ENCODE measurements at places on chromosomes 3 and 15. TPM values are rescaled to one million over a fixed set of nuclear protein-coding genes. Genes with fewer than 3 reads are reported as not detected.

Gene ASB14
- total RNA-seq: not detected

Gene CLDN11
- 0.26 TPM for total RNA-seq

Gene GREM1
- not detected for total RNA-seq

Gene RASGRP1
- 67.9 TPM for total RNA-seq

Gene RPP14
- 24.5 TPM for total RNA-seq

Gene ZNF660
- total RNA-seq: 0.35 TPM

Gene RTP3
- not detected for total RNA-seq

Gene PIGZ
- 0.49 TPM for total RNA-seq

Gene OR5H6
- total RNA-seq: not detected

Gene ITPKA
- total RNA-seq: 0.53 TPM

Gene ALDH1A2
- total RNA-seq: not detected

Gene VEPH1
- total RNA-seq: not detected

Gene SCAMP5
- total RNA-seq: 0.74 TPM

Gene CLDN16
- total RNA-seq: not detected

Gene NEDD4
- 9.7 TPM for total RNA-seq

Gene GHSR
- total RNA-seq: not detected

Gene CD96
- total RNA-seq: 69.1 TPM

Gene NR2F2
- total RNA-seq: not detected

Gene GNAI2
- total RNA-seq: 265 TPM

Gene TM6SF1
- 0.78 TPM for total RNA-seq

- DNase-seq: no peak
These were observed 336.4 kb upstream of the GRM7 start for GRCh38 chr3:6524479-6524878.

DNA sequence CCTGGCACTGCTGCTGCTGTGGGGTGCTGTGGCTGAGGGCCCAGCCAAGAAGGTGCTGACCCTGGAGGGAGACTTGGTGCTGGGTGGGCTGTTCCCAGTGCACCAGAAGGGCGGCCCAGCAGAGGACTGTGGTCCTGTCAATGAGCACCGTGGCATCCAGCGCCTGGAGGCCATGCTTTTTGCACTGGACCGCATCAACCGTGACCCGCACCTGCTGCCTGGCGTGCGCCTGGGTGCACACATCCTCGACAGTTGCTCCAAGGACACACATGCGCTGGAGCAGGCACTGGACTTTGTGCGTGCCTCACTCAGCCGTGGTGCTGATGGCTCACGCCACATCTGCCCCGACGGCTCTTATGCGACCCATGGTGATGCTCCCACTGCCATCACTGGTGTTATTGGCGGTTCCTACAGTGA is 2.1 kb downstream of the GRM2 start:
- no peak for DNase-seq

DNA sequence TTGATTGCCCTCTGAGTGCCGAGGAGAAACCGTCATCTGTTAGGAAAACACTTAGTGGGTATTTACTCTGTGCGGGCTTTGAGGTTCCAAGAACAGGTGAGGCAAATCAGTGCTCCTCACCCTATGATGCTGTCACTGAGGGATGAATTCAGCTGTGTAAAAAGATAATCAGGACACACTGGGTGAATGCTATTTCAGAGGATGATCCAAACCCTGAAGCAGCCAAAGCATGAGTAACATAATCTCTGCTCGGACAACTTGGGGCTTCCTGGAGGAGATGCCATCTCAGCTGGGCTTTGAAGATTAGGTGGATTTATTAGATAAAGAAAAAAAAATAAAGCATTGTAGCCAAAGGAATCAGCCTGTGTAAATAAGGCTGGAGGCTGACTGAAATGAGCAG is 10.5 kb upstream of the GADL1 start:
- DNase-seq: no peak

GRCh38 chr15:93941697-93942096 is 289.7 kb upstream of the MCTP2 start:
- no peak for DNase-seq

DNA sequence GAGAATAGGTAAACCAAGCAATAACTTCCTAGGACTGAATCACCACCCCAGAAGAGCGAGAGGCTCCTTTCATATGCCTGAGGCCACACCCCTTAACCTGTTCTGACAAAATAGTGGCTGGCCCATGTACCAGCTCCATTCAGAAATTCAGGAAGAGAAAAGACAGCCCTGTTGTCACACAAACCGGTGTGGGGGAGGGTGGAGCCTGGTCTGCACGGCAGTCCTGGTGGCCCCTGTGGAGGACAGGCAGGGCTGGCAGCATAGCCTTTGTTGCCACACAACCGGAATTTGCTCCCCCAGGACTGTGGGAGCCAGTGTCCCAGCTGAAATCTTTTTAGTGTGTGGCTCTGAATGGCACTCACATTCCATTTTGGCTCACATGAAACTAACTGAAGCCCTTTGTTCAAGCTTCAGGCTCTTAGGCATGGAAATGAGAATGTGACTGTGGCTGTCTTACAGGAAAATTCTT is 23.8 kb downstream of the RLBP1 start:
- DNase-seq: no peak

DNA sequence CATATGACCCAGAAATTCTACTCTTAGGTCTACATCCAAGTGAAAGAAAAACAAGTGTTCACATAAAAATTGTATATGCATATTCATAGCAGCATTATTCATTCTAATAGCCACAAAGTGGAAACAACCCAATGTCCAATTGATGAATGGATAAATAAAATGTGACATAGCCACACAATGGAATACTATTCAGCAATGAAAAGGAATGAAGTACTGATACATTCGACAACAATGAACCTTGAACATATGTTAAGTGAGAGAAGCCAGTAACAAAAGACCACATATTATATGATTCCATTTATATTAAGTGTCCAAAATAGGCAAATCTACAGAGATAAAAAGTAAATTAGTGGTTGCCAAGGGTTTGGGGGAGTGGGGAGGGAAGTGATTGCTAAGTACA is 70.2 kb upstream of the ACTC1 start:
- no peak for DNase-seq

GRCh38 chr3:190261740-190262139 is 60.5 kb downstream of the CLDN1 start:
- DNase-seq: no peak

DNA sequence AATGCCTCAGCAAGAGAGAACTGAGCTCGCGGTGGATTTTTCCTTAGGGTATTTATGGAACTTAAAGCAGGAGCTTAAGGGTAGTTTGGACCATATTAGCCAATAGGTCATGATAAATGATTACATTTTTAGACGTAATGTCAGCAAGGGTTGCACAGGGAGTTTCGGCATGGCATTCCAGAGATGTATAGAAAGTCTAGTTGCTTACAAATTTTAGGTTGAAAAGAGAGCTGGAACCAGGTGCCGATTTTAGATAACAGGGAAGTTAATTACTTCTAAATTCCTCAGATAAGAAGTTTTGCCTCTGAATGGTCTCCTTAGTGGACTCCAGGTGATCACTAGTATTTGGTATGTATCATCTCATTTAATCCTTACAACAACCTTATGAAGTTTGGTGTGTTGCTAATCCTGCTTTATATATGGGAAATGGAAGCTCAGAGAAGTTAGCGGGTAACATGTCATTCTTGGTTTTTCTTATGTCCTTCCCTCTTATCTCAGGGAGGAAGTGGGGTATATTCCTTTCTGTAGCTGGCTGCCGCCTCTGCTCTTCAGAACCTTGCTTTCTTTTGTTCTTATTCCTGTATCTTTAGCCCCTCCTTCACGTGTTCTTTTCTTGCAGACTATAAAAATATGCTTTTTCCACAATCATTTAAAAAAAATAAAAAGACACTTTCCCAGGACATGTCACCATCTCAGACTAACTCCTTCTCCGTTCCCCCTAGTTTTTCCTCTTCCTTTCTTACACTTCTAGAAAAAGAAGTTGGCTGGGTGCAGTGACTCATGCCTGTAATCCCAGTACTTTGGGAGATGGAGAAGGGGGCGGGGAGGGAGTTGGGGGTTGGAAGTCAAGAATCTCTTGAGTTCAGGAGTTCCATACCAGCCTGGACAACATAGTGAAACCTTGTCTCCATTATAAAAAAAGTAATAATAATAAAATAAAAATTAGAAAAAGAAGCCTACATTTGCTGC is 25.7 kb downstream of the IQGAP1 start:
- no peak for DNase-seq

- DNase-seq: no peak
These were observed 252.3 kb upstream of the CHRM5 start for GRCh38 chr15:33716025-33716424.

- no peak for DNase-seq
These were observed 246.4 kb downstream of the ALCAM start for GRCh38 chr3:105613120-105613519.

DNA sequence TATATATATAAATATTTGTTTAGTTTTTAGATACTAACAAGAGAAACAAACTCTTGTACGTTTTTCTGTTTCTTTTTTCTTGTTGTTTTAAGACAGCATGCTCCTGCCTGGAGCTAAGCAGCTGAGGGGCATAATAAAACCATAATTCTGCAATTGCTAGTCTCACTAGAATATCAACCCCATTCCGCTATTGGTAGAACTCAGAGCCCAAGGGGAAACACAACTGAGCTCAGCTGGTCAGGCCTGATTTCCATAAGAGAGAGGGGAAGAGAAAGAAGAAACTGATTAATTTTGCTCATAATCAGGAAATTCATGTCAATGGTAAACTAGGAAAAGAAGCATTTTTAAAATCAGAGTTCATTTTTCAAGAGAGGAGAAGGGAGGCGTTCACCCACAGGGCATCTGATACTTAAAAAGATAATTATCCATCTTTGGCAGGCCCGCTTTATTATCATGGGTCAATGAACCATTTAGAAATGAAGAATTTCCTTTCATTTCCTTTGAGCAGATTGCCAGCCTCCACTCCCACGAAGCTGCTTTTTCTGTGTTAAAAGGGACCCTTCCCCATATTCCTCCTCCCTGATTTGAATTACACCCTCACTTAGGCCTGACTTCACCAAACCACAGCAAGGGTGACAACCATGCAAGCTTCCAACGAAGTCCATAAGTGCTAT is 965.3 kb upstream of the CFAP20DC start:
- no peak for DNase-seq

GRCh38 chr3:41198950-41199865 is at the start of gene CTNNB1:
Gene CTNNB1, plus strand, starts transcription at chr3:41199505. Its CDS starts 24,564 bp downstream, at chr3:41224069.
- peak; percentile 89 for DNase-seq

DNA sequence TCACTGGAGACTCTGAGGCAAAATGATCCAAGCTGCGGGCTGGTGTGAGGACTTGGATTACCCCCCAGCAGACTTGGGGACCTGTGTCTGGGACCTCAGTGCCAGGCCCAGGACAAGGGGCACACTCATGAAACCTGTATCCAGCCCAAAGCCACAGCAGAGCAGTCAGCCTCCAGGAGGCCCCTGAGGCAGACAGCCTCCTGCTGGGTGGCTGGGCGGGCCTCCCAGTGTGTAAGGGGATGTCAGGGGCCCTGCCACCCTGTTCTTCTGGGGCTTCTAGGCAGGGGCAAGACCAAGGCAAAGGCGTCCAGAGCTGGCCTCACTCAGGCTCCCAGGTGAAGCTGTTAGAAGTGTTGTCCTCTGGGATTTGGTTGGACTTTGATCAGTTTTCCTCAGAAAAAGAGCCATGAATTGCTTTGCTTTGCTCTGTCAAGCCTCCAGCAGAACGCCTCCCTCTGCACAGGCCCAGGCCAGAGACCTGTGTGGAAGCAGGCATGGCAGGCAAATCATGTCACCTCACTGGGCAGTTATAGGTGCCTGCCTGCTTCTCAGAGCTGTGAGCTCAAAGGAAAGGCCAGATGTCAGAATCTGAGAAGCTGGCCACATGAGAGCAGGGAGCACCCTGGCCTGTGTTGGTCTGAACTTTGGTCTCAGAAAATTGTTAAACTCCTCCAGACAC is 77.4 kb downstream of the SMAD6 start:
- no peak for DNase-seq

- no peak for DNase-seq
These were observed 604.1 kb upstream of the MDFIC2 start for GRCh38 chr3:70916375-70917055.

DNA sequence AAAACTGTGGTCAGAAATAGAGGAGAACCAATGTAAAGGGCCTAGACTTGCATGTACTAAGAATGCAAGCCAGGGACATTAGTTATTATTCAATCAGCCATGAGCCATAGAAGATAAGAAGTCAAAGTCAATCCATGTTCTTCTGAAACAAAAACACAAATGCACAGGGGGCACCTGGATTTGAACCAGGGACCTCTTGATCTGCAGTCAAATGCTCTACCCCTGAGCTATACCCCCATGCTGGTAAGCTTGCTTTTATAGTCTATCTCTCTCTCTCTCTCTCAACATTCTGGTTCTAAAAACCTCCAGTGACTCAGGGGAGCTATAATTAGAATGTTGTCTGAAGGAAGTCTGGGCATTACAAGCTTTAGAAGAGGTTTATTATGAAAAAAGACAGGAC is 85.6 kb upstream of the ACP3 start:
- no peak for DNase-seq

- DNase-seq: no peak
These were observed 273.1 kb downstream of the FOXP1 start for GRCh38 chr3:71310359-71310979.

- DNase-seq: no peak
These were observed 24.4 kb downstream of the SLC2A2 start for GRCh38 chr3:171001957-171002694.

GRCh38 chr3:196706731-196707130 is 5.3 kb downstream of the CEP19 start:
- DNase-seq: no peak

DNA sequence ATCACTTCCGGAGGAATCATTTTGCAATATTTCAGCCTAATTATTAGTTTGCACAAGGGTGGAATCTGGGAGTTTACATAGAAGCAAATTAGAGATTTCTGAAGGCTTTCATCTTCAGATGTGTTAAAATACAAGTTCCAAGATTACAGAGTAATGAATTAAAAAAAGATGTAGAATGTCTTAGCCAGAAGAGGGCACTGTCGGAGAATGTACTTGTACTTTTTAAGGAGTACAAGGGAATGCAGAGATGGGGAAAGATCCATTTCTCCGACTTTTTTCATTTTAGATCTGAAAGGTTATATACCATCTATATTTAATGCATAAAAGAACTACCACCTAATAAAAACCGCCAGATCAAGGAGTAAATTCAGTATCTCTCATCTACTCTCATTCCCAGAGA is 43.1 kb upstream of the WDR5B start:
- DNase-seq: no peak

- DNase-seq: no peak
These were observed 32.5 kb upstream of the THSD4 start for GRCh38 chr15:71082803-71083202.

GRCh38 chr3:107208100-107208499 is 169.1 kb upstream of the CCDC54 start:
- no peak for DNase-seq

GRCh38 chr15:75452865-75453702 is 1.6 kb upstream of the SIN3A start:
- peak; percentile 40 for DNase-seq

Data from CD8-positive, alpha-beta memory T cell (primary cell).